ENCODE measurements at places on chromosomes 5 and 9.

DNA sequence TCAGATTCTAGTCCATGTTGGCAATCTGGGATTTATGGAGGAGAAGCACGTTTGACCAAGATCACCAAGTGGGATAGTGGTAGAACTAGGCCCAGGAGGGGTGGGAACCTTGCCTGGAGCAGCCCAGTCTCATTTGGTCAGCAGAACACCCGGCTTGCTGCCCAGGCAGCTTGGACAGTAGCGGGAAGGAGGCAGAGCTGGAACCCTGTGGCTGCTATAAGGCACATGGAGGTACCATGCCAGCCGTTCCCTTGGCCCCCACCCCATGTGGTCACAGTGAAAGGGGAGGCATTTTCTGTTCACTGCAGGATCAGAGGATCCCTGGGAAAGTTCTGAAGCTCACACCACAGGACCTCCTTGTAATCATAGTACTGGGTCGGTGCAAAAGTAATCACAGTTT is 75.4 kb upstream of the ORM1 start:
- no peak for DNase-seq

DNA sequence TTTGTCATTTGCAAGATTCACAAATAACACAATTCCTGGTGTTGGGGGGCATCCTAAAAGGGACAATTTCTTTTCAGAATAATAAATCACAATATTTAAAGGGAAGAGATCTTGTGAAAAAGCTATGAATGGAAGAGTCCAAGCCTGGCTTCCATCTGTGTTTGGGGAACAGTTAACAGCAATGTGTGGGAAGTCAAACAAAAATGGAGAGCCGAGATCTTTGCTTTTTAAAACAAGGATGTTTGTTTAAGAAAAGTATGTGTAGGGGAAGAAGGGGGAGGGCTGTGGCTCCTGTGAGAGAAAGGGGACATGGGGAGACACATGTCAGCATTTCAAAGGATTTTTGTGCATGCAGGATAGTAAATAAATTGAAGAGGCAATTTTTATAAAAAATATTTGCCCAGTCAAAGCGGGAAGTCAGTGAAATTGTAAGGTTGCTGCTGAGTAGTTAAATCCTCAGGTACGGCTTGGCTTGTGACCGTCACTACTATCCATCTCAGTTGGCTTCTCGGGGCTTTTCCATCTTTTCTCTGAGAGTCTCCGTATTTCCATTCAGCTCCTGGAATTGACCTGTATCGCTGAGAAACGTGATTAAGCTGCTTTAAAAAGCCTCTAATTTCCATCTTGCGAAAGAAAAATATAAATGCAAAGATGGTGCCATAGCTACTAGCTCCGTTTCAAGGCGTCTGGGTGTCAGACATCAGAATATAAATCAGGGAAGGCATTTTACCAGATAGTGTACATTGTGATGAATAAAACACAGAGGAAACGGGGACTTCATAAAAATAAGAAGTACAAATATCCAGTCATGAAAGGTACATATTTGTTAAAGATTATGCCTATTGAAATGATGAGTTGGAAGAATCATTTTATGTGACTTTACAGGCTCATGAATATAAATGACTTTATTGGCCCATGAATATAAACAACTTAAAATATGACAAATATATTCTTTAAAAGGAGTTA is 52.9 kb upstream of the VCAN start:
- no peak for DNase-seq

DNA sequence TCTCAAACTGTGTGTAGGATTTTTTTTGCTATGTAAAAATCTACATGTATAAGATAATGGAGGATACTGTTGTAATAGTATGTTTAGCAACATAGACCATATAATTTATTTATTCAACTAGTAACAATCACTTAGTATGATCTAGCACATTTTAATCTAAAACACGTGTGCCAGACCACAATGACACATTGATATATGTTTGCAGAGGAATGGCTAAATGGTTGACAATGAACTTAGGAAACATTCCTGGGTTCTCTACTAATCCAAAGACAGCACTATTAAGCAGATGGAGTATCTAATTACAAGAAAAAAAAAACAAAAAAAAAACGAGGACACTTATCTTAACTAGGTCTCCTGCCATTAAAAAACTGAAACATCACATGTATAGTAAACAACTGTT is 261.7 kb upstream of the PAPPA start:
- DNase-seq = no peak

GRCh38 chr5:60209146-60209840 is 315.8 kb upstream of the PDE4D start:
- no peak for DNase-seq

DNA sequence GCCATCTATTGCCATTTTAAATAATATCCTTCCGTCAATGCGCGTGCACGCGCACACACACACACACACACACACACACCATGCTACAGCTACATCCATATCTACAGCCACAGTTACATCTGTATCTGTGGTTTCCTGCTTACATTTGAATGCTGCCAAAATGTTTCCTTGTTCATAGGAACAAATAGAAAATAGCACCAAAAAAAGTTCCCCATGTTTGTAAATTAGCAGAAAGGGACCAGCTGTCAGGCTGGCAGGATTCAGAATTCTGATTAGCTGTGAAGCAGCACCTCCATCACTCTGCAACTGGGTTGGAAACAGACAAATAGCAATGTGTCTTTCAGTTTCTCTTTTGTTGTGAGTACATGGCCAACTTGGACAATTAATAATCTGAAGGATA is 601.5 kb downstream of the IRX1 start:
- DNase-seq = no peak

DNA sequence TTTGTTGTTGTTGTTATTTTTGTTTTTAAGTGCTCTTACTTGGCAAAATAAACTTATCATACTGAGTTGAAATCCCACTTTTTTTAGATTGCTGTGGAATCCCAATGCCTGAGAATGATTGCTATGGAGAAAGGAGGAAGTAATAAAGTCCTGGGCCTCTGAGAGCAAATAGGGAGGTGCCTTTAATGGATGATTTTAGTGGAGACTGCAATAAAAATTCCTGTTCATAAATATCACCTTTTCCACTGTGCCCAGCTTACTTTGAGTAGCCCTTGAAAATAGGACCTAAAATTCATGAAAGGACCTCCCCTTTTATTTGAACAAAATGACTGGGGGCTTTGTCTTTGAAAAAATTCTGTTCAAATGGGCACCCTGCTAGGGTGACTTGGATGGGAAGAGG is 21.8 kb upstream of the ANKH start:
- DNase-seq = no peak

DNA sequence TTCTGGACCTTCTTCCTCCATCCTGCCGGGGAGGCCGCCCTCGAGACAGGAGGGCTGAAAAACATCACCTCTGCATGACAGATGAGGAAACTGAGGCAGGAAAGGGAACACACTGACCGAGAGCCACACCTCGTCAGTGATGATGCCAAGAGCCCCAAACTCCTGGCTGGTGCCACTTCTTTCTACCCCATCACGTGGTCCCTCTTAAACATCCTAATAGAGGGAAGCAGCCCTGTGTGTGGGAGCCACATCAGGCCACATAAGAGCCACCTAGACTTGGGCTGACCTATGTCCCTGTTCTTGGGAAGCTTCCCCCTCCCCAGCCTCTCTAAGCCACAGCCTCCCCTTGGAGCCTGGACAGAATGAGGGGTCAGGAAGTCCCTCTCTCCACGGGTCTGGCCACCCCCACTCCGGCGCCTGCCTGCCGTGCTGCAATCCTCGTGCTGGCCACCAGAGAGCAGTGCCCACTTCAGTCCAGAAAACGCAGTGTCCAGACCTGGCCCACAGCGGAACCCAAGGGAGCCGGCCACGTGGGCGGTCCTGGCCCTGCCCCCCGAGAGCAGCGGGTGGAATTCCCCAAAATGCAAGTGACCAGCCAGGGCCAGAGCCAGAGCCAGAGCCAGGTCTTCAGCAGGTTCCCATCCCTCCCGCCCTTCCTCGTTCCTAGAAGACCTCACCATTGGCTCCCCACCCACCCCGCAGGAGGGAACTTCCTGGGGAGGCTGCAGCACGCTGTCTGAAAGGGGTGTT is 54.7 kb upstream of the SARDH start:
- peak; percentile 23 for DNase-seq

DNA sequence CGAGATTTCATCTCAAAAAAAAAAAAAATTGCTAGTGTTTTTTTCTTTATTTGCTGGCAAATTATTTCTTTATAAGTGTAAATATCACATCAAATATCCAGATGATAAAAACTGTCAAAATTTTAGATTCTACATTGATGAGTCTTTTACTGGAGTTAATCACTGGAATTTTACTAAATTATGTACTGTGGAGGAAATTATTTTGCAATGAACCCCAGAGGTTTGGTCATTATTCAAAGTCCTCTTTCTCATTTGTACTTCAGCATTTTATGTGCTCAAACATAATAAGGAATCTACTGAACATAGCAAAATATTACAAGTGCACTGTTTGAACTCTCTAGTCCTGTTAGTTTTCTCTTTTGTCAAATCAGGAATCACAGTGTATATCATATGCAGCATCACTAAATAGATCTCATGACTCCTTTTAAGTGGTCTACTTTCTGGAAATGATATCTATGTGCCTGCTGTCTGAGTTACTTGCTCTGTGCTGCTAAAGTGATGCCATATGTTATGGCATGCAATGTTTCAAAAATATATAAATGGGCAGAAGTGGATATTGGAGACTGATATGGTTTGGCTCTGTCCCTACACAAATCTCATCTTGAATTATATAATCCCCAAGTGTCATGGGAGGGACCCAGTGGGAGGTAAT is 18.0 kb downstream of the OTULINL start:
- DNase-seq = no peak
